ENCODE measurements at places on chromosomes 11 and 22.
A peak's percentile ranks its signal among the peaks of the same experiment; 100 is the strongest.

GRCh38 chr11:107218123-107219013 is 200.1 kb upstream of the GUCY1A2 start:
- DNase-seq = no peak

- no peak for DNase-seq
Measured at GRCh38 chr11:121058941-121059340, 35.0 kb downstream of the TBCEL start.

DNA sequence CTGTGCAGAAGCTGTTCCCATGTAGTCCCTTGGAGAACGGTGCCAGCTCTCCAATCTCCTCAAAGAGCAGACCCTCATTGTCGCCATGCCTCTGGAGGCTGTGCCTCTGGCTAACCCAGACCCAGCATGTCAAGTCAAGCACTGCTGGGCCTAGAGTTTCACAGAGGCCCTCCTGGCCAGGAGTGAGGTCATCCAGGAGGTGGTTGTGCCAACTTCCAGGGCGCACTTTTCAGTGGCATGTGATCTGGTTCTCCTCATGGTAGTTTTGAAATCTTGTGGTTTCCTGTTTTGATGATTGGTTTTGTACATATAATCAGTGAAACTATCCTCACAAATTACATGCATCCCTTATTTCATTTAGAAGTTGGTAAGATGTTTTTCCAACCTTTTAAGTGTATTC is 78.9 kb downstream of the PPFIBP2 start:
- no peak for DNase-seq

DNA sequence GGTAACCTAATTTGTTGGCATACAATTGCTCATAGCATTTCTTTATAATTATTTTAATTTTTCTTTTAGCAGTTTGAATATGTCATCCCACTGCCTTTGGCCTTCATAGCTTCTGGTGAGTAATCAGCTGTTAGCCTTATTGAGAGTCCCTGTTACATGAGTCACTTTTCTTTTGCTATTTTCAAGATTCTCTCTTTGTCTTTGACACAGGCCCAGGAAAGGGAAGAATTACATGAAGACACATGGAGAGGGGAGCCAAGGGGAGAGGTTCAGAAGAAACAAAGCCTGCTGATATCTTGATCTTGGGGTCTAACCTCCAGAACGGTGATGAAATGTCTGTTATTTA is 418.2 kb downstream of the METTL15 start:
- DNase-seq = no peak

- DNase-seq = peak; percentile 99
Measured at GRCh38 chr11:126268708-126269579, at the start of the genes FOXRED1 and SRPRA. TSS of gene FOXRED1 (plus strand) at chr11:126269154. CDS start at chr11:126269207, 53 bp downstream. TSS of gene SRPRA (minus strand) at chr11:126268895. CDS start at chr11:126268804, 91 bp downstream.

- peak; percentile 6 for DNase-seq
Measured at GRCh38 chr11:134529212-134530096, 117.4 kb upstream of the B3GAT1 start.

- DNase-seq = no peak
Measured at GRCh38 chr11:117997406-117997805, 11.2 kb downstream of the IL10RA start.

All from activated naive CD8-positive, alpha-beta T cell treated with anti-CD3 and anti-CD28 coated beads, Interleukin-2, amount 10 ng/mL, durations not matched to agents 7 days and 5 days (primary cell).